ENCODE measurements at places on chromosomes 3 and 15. TPM values are rescaled to one million over a fixed set of nuclear protein-coding genes. Genes with fewer than 3 reads are reported as not detected.
A peak's percentile ranks its signal among the peaks of the same experiment; 100 is the strongest.

DNA sequence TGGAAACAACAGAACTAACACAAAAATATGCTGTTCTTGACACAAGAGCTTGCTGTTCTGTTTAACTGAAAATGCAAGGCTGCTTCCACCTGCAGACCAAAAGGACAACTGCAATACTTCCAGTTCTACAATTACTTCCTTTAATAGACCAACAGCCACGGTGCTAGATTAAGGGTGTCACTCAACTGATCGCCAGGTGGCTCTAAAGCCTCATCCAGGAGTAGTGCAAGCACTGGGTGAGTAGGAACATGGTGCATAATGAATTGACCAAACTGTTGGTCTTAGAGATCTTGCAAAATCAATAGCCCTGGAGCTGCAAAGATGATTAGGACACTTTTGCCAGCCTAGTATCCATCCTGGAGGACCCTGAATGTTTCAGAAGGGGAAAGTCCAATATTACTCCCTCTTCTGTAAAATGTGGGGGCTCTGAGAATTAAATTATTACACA is 3.6 kb upstream of the CLDN16 start:
- no peak for DNase-seq

FOXL2NB gene
- 0.07 TPM for polyA plus RNA-seq

DNA sequence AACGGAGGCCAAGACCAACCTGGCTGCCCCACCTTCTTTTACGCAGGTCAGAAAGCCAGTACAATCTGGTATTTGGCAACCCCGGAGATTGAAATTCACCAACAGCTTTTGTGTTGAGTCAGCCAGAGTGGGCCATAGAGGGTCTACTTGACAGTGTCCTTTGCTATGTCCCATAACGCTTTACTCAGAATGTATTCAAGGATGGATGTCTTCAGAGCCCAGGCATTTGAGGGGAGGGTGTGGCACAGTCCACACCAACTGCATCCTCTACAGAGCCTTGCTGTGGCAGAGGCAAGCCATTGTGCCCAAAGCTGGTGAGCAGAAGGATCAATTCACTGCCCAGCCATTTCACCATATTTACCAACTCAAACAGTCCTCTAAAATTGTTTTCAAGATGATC is 18.4 kb downstream of the PLA1A start:
- no peak for DNase-seq

DNA sequence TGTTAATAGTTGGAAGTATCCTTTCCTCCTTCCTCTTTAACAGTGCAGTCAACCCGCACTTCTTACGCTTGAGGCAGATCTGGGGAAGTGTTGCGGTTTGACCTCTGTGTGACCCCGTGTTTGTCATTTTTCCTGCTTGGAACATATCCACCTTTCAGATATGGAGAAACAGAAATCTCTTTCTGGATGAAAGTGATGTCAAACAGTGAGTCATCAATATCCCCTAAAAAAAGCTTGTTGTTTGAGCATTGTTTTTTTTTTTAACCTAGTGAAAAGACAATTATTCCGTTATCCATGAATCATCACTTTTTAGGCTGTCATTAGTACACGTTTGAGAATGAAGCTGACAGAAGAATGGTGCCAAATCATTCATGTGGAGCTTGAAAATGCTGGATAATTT is 293.7 kb downstream of the ARPP21 start:
- DNase-seq, result peak; percentile 57

GRCh38 chr3:156681002-156681401 is 6.6 kb downstream of the TIPARP start:
- DNase-seq, result peak; percentile 85

GRCh38 chr3:122975924-122976293 is 51.7 kb downstream of the SEMA5B start:
- DNase-seq, result no peak

USP3 gene
- polyA plus RNA-seq, result 17.2 TPM

DNA sequence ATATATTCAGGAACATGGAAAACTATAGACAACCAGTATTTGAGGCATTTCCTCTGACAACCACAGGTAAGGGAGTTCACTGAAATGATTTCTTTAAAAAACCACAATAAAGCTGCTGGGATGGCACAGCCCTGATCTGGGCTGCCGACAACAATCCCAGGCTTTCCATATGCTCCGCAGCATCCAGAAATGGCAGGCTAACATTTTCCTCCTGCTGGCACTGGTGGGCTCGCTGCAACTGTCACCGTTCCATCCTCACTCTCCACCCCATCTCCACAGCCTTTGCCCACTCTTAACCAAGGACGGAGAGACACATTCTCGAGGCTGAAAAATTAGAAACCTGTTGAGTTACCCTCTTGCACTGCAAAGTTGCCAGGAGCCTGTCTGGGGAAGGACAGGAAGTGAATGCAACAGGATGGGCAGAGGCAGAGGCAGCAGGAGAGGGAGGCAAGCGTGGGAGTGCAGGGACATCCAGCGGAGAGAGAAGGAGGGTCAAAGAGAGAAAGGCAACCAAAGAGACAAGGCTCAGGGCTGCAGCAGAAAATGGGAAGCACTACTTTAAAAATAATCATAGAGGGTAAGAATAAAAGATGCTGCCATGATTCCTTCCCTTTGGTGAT is 79.0 kb upstream of the ARRDC4 start:
- DNase-seq, result no peak

DNA sequence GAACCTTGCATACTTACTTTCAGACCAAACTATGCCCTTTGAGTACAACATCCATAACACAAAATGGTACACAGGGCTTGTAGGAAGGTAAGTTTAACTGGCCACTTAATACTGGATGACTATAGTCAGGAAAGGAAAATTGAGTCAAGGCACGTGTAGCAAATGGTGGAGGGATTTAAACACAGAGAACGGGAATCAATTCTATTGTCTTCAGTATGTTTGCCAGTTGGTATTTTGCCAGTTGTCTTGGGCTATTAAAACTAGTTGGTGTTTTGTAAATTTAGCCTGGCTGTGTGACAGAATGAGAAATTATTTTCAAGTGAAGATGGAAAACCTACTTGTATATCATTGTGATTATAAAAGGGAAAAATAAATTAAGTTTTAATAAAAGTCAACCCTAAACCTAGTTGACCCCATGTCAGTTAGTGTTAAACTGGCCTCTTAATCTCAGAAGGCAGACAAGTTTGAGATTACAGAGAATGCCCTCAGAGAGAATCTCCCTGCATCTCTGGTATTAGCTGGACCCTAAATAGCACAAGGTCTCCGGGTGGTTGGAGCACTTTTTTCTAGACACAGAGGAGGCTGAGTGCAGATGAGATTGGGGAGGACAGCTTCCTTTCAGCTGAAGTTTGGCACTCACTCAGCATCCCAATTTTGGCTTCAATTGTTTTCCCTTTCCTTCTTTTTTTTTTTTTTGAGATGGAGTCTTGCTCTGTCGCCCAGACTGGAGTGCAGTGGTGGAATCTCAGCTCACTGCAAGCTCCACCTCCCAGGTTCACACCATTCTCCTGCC is 91.2 kb downstream of the MB21D2 start:
- DNase-seq, result no peak

ATP8B4 gene
- 0.23 TPM for polyA plus RNA-seq

DNA sequence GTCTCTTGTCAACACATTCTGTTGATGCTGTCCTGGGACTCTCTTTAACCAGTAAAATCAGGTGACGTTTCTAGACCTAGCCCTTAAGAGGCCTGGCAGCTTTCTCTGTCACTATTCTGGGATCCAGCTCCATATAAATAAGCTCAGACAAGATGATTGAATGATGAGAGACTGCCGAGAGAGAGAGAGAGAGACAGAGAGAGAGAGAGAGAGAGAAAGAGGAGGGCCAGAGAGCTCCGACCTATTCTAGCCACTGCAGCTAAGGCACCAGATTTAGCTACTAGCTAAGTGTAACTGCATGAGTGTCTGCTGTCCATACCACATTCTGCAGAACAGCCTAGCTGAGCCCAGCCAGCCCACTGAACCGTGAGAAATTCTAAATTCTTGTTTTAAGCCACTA is 36.1 kb upstream of the CTXND1 start:
- DNase-seq, result no peak

ZKSCAN7 gene
- 4.8 TPM for polyA plus RNA-seq

GRCh38 chr15:51132384-51133139 is 37.9 kb upstream of the TNFAIP8L3 start:
- peak; percentile 82 for DNase-seq

MCTP2 gene
- polyA plus RNA-seq, result 9.5 TPM

DNA sequence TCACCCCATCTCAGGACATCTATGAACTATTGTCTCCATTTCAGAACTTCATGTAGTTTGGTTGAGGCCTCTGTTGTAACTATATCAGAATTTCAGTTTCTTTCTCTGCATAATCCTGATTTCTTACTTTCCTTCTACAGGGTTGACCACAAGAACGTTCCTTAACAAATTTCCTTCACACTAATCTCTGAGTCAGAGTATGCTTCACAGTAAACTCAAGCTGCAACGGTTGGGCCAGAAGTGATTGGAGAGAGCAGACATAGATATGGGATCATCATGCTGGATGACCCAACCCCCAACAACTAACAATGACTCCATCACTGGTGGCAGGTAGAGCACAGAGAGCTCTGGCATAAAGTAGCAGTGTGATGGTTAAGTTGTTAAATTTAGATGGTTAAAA is 128.8 kb upstream of the OSTN start:
- no peak for DNase-seq

GRCh38 chr3:114551770-114552526 is 258.1 kb downstream of the TIGIT start:
- DNase-seq, result peak; percentile 30

- no peak for DNase-seq
Measured at GRCh38 chr15:57306944-57307411, 69.3 kb upstream of the CGNL1 start.

RETNLB gene
- polyA plus RNA-seq, result not detected

PPP1R14D gene
- not detected for polyA plus RNA-seq

VPS13C gene
- 13.5 TPM for polyA plus RNA-seq

XIRP1 gene
- polyA plus RNA-seq, result 0.05 TPM

ZMAT3 gene
- polyA plus RNA-seq, result 41.4 TPM

CKMT1B gene
- 0.12 TPM for polyA plus RNA-seq

EXD1 gene
- not detected for polyA plus RNA-seq

DNA sequence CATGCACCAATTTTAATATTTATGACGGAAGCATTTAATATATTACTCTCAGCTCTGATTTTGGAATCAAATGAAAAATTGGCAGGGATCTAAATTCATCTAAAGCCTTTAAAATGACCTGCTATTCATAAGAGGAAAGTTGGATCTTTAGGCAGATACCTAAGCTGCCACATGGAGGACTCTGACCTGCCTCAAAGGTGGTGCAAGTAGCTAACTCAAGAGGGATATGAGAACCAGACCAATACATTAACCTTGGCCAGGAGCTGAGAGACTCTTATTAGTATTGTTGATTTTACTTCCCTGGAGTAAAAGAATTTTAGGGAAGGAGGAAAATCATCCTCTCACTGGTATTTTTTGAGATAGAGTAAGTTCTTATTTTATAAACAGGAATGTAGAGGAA is 17.7 kb downstream of the ZNF654 start:
- DNase-seq, result no peak

DNA sequence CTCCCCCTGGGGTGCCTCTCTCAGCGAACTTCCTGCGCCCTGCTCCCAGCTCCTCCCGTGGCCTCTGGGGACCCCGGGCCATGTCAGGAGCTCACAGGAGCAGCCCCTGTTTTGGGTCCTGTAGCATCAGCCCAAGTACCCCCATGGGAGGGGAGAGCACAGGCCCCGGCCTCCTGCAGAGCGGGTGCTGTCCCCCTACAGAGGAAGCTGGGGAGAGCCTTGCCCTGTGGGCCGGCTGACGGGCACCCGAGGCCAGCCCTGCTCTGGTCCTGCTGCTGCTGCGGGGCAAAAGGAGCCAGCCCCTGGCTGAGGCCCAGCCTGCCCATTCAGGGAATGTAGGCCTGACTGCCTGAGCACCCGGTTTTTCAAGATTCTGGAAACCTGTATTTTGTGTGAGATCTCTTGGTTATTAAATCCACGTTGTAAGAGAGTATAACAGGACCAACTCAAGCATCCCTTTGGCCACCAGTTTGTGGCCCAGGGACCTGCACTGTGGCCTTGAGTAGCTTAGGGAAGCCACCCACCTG is 12.4 kb downstream of the PLXNA1 start:
- DNase-seq, result no peak

DNA sequence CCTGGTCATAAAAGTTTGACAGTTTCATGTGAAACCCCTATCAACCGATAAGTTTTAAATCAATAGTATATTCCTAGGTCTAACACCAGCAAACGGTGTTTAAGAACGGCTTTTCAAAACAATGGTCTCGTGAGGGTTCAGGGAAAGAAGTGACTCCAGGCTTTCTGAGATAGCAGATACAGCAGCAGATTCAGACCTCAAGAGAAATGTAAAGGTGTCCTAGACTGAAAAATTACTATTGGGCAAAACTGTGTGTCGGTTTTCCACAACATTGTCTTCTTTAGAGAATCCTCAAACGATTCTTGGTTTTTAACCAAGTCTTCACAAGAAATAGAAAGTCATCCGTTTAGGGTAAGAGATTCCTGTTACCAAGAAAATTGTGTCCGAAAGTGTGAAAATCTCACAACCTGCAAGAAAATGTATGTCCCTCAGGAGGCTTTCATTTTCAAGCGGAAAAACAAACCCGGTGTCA is 1.2 kb downstream of the SETD2 start:
- DNase-seq, result no peak

GABRR3 gene
- not detected for polyA plus RNA-seq

MESP2 gene
- polyA plus RNA-seq, result 0.39 TPM

DNA sequence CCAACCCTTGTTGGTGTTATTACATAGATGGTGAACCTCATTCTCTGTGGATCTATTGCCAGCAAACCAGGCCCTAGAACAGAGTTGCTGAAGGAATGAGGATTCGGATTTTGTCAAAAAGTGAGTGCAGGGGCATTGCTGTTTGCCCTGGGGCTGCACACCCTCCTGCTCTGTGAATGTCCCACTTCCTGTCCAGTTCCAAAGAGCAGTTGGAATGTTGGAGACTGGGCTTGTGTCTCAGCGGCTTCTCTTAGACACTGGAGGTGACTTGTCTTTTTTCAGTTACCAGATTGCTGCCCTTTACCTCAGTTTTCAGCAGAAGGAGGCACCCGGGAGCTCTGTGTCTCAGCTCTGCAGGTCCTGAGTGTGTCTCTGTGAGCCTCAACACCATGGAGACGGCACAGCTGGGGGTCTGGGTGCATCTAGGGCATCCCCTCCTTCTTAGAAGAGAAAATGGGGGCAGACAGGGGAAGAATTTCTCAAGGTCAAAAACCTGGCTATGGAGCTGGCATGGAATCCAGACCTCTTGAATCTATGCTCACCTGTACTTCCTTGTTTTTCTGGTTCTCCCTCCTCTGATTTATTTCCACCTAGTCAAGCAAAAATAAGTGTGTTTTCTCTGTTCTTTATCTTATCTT is 46.3 kb downstream of the LIMD1 start:
- DNase-seq, result no peak

- no peak for DNase-seq
Measured at GRCh38 chr3:151268267-151269235, 9.8 kb downstream of the P2RY14 start.

SRP14 gene
- 564 TPM for polyA plus RNA-seq

DNA sequence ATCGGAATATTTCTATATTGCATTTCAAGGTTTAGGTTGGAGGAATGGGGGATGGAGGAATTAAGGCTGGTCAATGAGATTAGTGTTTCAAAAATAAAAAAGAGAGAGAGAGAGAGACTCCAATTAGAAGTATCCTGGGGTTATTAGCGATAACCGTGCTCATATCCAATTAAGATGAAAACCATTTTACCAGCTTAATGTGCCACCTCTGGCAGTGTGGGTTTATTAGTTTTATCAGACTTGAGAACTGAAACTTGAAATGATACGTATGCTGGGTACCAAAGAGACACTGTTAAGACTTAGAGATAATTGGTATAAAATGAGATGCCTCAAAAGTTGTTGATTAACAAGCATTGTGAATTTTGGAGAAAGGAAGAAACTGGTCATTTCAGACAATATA is 251.5 kb upstream of the NR2F2 start:
- DNase-seq, result no peak

All from BJ (cell line).